A673 (cell line): ENCODE measurements at places on chromosomes 12 and 14. TPM values are rescaled to one million over a fixed set of nuclear protein-coding genes. Genes with fewer than 3 reads are reported as not detected.

DNA sequence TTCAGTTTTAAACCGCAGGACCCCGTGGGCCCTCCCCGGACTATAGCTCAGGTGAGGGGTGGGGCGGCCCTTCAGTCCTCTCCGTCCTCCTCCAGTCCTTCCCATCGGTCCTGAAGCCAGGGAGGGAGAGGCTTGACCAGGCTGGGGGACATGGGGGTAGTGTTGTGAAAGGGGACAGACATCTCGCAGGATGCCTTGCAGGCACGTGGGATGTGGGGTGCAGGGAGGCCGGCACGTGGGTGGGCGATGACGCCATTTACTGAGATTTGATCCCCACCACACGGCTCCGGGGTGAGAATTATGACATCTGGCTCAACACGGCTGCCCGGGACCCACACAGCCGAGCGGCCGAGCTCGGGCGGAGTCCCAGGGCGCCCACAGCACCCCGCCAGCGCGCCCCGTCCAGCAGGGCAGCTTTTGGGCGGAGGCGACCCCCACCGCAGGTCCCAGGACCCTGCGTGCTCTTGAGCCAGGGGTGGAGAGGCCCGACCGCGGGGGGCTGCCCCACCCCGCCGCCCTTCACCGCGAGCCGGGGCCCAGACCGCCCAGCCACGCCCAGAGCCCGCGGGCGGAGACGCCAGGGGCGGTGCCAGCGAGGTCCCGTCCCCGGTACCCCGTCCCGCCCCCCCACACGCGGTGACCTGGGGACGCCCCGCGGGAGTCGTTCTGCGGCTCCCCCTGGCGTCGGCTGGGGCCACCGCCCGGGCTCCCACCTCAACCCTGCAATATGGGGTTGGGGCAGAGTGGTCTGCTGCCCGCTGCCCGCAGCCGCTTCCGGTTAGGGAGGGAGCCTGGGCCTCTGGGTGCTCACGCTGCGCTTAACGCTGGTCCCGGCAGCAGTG is 3.3 kb upstream of the EXOC3L4 start:
- no peaks in the 10 kb centered on the region for H3K27me3 ChIP-seq
- peaks cover 3% of the 10 kb centered on the region for H3K4me1 ChIP-seq
- H3K27ac ChIP-seq, result no peak overlapping the region
- peak overlapping the region; percentile 46 for H3K4me3 ChIP-seq

DNA sequence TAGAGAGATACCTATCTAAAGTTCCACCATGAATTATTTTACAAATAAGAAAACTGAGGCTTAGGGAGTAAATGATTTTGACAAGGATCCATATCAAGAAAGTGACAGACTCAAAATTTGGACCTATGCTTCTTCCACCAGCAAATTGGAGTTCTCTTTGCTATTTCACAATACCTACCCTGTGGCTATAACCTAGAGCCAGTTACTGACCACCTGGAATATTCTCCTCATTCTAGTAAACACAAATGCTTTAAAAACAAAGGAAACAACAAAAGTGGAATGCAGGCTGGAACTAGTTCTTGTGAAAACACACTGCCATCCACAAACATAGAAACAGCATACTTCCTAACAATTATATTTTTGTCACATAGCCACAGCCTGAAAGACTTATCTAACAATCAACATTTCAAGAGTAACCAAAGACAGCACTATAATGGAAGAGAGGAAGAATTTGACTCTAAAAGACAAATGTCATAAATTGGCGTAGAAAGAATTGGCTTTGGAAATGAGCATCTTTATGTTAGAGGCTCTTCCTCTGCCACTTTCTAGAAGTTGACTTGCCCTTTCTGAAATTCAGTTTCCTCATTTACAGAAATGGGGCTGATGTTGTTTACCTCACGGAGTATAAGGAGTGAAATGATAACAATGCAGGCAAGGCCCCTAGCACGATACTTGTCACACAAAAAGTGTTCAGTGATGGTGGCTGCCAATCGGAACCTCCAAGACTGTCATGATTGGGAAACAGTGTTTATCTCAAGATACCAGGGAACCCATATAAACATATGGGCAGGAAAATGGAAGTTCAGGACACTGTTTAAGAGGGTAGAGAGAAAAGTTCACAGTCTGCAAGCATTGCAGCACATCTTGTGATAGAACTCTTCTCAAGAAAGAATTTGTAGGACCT is 138.6 kb upstream of the LGR5 start:
- H3K36me3 ChIP-seq, result no peaks in the 10 kb centered on the region
- no peak overlapping the region for H3K4me3 ChIP-seq
- DNase-seq, result no peak
- H3K27ac ChIP-seq, result no peak overlapping the region

DNA sequence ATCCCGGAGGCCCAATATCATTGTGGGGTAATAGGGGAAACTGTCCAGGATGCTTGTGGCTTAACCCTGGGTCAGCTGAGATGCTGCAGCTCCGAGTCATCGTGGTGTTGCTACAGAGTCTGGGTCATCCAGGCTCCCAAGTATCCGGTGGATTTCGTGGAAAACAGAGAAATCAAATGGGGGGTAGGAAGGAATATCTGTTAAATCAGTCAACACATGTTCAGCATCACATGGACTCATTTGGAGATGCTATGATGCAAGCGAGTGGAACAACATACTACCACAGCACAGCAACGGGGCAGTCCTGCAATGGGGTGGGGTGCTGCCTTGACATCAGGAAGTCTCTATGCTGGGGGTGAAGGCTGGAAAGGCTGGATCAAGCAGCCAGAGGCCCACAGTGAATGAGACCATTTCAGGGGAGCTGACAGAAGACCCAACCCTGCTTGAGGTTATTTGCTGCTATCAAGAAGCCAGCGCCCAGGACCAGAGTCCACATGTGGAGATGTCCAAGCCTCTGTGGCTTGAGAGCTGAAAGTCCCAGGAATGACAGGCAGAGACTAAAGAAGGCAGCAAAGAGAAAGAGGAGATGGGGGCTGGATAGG is 22.9 kb downstream of the VDR start:
- no peaks in the 10 kb centered on the region for H3K27me3 ChIP-seq
- DNase-seq, result no peak
- H3K4me1 ChIP-seq, result no peaks in the 10 kb centered on the region
- H3K4me3 ChIP-seq, result no peak overlapping the region
- no peak overlapping the region for H3K27ac ChIP-seq
- H3K36me3 ChIP-seq, result no peaks in the 10 kb centered on the region

GRCh38 chr12:121209624-121210572 is at the start of gene P2RX4:
Gene P2RX4 (plus strand): TSS chr12:121210129. CDS start chr12:121210165, 36 bp downstream.
- peak; percentile 88 for DNase-seq
- no peaks in the 10 kb centered on the region for H3K4me1 ChIP-seq
- no peaks in the 10 kb centered on the region for H3K27me3 ChIP-seq
- H3K36me3 ChIP-seq, result no peaks in the 10 kb centered on the region

DNA sequence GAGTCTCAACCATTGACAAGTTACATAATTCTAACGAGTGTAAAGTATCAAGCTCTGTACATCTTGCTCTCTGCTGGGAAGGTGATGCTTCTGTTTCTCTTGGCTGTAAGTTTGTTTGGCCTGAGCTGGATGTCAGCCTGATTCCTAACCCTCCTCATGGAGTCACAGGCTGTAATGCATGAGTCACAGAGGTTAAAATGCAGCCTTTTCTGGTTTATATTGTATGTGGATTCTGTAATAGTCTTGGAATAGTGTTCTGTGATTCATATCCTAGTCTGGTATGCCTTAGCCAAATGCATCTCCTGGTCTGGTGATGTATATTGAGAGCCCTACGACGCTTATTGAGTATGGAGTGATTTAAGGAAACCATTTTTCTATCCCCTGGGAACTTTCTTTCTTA is 104.5 kb upstream of the FRMD6 start:
- no peaks in the 10 kb centered on the region for H3K36me3 ChIP-seq
- no peak for DNase-seq
- no peak overlapping the region for H3K27ac ChIP-seq
- no peaks in the 10 kb centered on the region for H3K4me1 ChIP-seq
- no peak overlapping the region for H3K4me3 ChIP-seq
- no peaks in the 10 kb centered on the region for H3K27me3 ChIP-seq

GRCh38 chr12:38399711-38400206 is 83.2 kb downstream of the ALG10B start:
- H3K36me3 ChIP-seq, result no peaks in the 10 kb centered on the region
- no peaks in the 10 kb centered on the region for H3K4me1 ChIP-seq
- no peak overlapping the region for H3K27ac ChIP-seq
- peak; percentile 2 for DNase-seq

DNA sequence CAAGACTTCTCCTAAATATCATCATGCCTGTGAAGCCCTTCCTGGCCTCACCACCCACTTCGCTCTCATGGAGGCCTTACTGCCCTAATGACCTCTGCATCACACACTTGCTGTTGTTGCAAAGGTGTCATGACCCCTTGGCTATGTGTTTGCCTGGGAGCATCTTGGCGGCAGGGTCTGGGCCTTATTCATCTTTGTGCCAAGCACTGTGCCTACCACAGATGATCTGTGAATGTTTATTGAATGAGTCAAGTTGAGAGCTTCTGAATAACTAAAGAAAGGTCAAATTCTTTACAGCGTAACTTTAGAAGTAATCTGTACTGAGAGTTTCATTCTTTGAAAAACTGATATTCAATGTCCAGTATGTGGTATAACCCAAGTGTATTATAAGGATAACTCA is 113.3 kb downstream of the TTC8 start:
- no peak overlapping the region for H3K4me3 ChIP-seq
- no peaks in the 10 kb centered on the region for H3K27me3 ChIP-seq
- DNase-seq, result no peak
- no peaks in the 10 kb centered on the region for H3K36me3 ChIP-seq

DNA sequence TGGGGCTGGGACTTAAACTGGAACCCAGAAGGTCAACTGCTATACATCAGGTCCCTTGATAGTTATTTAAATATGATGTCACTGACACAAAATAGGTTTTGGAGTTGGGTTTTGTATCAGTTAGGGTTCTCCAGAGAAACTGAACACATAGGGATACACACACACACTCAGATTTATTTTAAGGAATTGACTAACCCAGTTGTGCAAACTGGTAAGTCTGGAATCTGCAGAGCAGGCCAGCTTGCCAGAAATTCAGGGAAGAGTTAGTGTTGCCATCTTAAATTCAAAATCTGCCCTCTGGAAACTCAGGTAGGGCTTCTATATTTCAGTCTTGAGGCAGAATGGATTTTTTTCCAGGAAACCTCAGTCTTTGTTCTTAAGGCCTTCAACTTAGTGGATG is 36.9 kb downstream of the MAPK1IP1L start:
- H3K4me1 ChIP-seq, result peaks cover 16% of the 10 kb centered on the region
- DNase-seq, result no peak
- no peak overlapping the region for H3K4me3 ChIP-seq
- no peak overlapping the region for H3K27ac ChIP-seq
- H3K36me3 ChIP-seq, result no peaks in the 10 kb centered on the region
- H3K27me3 ChIP-seq, result no peaks in the 10 kb centered on the region

- peaks cover 13% of the 10 kb centered on the region for H3K4me1 ChIP-seq
- H3K4me3 ChIP-seq, result no peak overlapping the region
- peaks cover 9% of the 10 kb centered on the region for H3K36me3 ChIP-seq
- no peak for DNase-seq
- H3K27me3 ChIP-seq, result no peaks in the 10 kb centered on the region
- H3K27ac ChIP-seq, result no peak overlapping the region
Measured at GRCh38 chr12:24896171-24896570, 52.7 kb downstream of the BCAT1 start.

DNA sequence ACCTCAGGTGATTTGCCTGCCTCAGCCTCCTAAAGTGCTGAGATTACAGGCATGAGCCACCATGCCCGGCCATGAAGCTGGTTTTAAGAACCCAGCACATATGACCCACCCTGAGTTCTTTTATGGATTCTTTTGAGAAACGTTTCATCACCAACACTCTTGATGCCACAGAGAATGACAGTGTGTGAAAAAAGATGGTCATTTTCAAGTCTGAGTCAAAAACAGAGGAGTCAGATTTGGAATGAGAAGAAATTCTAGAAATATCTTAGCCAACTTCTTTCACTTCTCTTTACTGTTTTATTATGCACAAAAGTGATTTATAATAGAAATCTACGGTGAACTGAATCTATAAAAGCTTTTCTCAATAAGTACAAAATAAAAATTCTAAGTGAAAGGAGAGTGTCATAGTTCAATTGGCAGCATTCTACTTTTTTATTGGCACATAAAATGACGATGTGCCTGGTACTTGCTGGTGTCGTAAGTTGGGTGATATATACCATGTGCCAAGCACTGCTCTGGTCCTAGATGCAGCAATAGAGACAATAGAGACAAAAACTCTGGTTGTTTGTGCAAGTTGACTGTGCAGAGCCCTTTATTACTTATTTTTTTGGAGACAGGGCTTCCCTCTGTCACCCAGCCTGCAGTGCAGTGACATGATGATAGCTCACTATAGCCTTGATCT is 33.9 kb downstream of the CCDC177 start:
- peaks cover 8% of the 10 kb centered on the region for H3K27me3 ChIP-seq
- H3K4me3 ChIP-seq, result no peak overlapping the region
- no peak for DNase-seq

DNA sequence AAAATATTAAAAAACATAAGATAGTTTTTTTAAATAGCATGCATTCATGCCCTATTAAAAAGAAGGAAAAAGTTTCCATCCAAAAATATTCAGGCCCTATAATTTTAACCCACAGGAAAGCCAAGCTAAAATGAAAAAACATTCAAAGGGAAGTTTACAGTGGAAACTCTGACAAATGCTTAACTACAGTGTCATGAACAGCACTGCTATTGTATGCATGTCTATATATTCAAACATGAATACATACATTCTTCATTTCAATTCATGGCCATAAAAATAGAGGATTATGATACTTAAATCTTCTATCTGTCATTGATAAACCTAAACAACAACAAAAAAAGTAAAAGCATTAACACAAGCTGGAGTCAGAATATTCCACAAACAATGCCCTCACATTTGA is 67.4 kb downstream of the PPP2R5E start:
- no peaks in the 10 kb centered on the region for H3K36me3 ChIP-seq
- H3K4me1 ChIP-seq, result peaks cover 45% of the 10 kb centered on the region
- H3K27ac ChIP-seq, result no peak overlapping the region
- H3K4me3 ChIP-seq, result no peak overlapping the region

- no peaks in the 10 kb centered on the region for H3K4me1 ChIP-seq
- DNase-seq, result no peak
- no peak overlapping the region for H3K4me3 ChIP-seq
Measured at GRCh38 chr14:88981948-88982347, 157.5 kb downstream of the TTC8 start.

DNA sequence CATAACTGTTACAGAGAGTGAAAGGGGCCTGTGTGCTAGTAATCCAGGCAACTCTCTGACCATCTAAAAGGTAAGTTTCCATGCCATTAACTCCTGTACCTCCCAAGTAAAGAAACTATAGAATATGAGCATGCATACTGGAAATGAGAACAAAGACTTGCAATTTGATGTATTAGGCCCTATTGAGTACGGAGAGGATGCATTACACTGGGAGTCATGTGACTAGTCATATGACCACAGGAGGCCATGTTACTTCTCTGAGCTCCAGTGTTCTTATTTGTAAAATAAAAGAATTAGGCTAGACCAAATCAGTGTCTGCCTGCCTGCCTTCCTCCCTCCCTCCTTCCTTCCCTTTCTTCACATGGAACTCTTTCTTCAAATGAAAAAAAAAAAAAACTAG is 440.1 kb upstream of the CCDC196 start:
- peaks cover 3% of the 10 kb centered on the region for H3K4me1 ChIP-seq
- H3K36me3 ChIP-seq, result no peaks in the 10 kb centered on the region
- peak; percentile 18 for DNase-seq
- H3K27ac ChIP-seq, result no peak overlapping the region

GRCh38 chr14:55662752-55663151 is 82.7 kb downstream of the KTN1 start:
- no peak overlapping the region for H3K4me3 ChIP-seq
- no peaks in the 10 kb centered on the region for H3K4me1 ChIP-seq
- DNase-seq, result no peak
- peaks cover 35% of the 10 kb centered on the region for H3K36me3 ChIP-seq
- H3K27ac ChIP-seq, result no peak overlapping the region
- no peaks in the 10 kb centered on the region for H3K27me3 ChIP-seq

CTSG gene
- total RNA-seq, result not detected in 2 replicates

DPPA3 gene
- not detected in 2 replicates for total RNA-seq

MMP17 gene
- 12.6 and 14.9 TPM in 2 replicates for total RNA-seq

KRT75 gene
- not detected in 2 replicates for total RNA-seq

TNS2 gene
- total RNA-seq, result 3.4 and 6.1 TPM in 2 replicates
